Foreskin fibroblast (primary cell): ENCODE measurements at places on chromosomes 4 and X.
A peak's percentile ranks its signal among the peaks of the same experiment; 100 is the strongest.

- DNase-seq, result no peak
Measured at GRCh38 chr4:53832549-53832948, 231.9 kb downstream of the CHIC2 start.

DNA sequence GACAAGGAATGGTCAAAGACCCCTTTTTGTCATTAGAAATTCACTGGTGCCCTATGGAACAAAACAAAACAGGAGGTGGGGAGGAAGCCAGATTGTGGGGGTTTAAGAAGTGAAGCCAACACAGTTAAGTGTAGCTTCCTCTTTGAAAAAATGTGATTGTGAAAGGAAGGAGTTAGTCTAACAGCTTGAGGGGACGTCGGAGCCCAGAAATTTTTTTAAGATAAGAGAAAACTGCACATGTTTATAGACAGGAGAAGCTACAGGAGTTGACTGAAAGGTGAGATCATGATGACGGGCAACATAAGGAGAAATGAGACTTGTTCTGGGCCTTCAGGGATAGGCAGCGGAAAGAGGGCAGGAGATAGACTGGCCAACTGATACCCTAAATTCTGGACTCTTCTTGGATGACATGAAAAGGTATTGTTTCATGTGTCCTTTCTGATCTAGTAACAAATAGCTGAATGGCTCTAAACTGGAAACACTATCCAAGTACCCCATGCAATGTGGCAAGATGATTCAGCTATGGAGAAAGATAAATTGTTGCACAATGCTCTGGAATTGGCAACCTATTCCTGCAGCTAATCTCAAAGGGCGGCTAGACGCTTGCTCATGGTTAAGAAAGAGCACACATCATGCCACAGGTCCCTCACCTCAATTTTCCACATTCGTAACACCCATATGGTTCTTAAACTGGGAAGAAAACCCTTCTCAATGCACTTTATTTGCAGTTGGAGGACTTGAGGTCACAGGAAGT is 3.7 kb upstream of the HDAC8 start:
- DNase-seq, result peak; percentile 54

- DNase-seq, result no peak
Measured at GRCh38 chr4:13537832-13538177, 6.5 kb downstream of the NKX3-2 start.

DNA sequence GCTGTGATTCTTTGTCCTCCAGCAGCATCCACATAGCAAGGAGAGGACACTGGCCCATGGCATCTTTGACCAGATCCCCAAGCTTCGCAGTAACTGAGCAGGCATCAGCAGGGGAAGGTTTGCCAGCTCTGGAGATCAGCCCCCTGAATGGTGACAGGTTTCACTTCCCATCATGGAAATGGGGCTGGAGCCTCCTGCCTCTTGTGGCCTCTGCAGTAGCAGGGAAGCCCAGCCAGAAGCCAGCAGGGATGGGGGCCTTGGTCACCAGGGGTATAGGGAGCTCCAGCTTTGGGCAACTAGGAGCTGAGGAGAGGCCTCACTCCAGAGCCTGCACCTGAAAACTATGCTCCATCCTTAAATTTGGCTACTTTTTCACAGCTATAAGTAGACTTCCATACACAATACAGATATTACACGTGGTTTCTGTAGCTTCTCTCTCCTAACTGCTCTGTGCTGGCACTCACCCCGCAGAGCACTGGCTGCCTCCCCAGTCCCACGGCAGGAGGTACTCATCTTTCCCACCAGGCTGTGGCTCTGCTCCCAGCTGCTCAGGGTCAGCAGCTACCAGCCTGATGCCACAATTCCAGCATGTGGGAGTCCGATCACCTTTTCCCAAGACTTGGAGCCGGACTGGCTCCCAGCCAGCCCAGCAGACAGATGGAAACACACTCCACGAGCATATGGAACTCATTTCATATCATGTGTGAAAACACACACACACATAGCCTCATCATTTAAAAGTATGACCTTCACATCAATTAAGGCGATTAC is 2.8 kb downstream of the TMEM271 start:
- no peak for DNase-seq

GRCh38 chr4:38213083-38213805 is 253.0 kb downstream of the PTTG2 start:
- no peak for DNase-seq

GRCh38 chr4:72817012-72817411 is 248.0 kb upstream of the ADAMTS3 start:
- peak; percentile 1 for DNase-seq

DNA sequence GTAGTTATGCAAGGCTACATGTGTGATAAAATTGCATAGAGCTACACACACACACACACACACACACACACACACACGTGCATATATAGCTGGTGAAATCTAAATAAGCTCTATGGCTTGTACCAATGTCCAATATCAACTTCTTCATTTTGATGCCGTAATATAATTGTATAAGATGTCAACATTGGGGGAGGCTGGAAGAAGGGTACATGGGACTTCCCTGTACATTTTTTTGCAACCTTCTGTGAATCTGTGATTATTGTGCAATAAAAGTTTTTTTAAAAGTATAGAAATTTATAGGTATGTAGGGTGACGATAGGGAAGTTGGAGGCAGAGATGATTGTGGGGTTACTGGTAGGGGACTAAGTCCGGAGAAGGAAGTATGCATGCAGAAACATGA is 105.5 kb downstream of the HDAC8 start:
- no peak for DNase-seq

DNA sequence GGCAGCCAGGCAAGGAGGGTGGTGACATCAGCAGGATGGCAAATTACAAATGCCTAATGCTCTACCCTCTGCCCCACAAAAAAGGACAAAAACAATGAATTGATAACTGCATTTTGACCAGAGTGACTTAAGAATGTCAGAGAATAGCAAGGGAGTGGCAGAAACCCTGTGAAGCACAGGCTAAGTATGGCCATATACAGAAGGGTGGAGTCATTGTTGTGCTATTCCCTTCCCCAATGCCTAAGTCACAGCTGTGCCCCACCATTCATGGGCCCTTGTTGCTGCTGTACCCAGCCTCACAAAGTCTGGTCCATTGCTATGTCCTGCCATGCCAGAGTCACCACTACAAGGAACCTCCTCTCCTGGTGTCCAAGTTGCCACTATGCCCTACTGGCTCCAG is 123.1 kb downstream of the NEK1 start:
- no peak for DNase-seq

- peak; percentile 12 for DNase-seq
Measured at GRCh38 chr4:173135241-173135847, 33.3 kb upstream of the GALNT7 start.

DNA sequence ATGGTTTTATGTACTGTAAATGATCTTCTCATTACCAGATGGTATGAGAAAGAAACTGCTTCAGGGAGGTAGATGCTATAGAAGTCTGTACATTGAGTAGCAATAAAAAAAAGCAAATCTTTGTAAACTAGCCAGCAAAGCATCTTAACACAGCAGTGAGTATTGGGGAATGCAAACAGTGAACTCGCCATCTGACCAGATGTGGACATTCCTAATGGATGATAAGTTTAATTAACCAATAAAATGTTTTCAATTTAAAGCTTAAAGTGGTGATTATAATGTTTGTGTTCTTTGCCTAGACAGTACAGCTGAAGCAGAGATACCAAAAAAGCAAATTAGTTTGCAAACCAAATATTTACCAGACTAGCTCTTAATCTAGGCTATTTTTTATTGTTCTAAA is 1144.2 kb downstream of the FAT4 start:
- peak; percentile 83 for DNase-seq

- no peak for DNase-seq
Measured at GRCh38 chrX:153412746-153413720, 1.8 kb downstream of the ZFP92 start.

DNA sequence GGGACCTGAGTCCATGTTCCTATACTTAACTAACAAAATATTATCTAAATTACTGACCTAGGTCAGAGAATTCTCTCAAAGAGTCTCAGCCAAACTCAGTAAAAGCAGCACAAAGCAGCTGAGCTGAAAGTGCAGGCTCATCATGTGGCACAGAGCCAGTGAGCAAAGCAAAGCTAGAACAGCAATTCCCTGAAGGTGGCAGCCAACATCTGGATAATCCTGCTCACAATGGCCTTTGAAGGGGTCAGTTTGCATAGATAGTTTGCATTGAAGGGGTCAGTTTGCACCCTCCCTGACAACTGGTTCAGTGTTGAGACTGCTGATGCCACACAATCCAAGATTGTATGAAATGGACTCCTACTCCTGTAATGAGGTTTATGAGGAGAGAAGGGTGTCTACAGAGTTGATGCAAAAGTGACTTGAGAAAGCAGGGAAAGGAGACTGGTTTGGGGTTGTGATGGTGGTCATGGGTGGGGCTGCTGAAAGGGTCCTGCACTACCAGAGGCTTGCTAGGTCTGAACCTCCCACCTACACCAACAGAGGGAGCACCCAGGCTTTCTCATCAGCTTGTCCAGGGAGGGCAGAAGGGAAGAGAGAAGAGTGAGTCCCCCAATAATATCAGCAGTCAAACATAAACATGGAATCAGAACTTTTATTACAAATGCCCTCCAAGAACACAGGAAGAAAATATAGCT is 39.7 kb downstream of the TRIM61 start:
- peak; percentile 63 for DNase-seq

DNA sequence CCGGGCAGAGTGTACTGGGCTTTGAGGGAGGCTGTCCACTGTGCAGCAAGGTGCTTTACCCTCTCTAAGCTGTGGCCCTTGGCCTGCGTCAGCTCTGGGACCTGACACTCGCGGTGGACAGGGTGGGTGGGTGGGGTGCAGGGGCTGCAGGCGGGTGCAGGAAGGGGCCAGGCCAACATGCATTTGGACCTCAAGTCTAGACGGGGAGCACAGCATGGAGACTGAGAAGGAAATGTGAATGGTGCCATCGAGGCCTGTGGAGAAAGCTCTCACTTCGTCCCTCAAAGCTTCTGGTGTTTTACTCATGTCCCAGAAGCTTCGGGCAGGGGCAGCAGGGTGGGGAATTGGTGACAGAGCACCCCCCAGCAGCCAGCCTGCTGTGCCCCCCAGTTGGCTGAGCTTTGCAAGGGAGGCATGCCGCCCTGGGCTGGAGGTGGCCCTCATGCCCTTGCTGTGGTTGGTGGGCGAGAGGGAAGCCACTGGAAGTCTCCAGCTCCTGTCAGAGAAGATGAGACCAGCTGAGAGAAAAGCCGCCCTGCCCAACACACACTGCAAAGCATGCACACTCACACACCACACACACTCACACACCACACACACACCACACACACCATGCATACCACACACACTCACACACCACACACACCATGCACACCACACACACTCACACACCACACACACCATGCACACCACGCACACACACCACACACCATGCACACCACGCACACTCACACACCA is 12.3 kb downstream of the PNMA6E start:
- no peak for DNase-seq

- no peak for DNase-seq
Measured at GRCh38 chr4:14254252-14254651, 626.7 kb upstream of the BOD1L1 start.

DNA sequence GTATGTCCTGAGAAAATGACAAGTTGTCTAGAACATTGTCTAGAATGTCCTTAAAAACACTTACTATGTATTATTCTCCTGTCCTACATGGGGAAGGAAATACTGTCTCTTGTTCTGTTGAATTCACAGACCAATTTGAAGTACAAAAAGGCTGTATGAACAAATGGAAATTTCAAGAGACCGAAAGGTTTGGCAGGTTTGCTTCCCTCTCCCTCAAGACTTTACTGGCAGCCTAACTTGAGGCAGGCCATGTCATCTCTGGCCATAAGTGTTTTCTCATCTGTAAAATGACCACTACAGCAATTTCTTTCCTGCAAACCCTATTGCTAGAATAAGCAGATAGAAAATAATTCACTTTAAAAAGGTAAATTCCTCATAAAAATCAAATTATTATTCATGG is 191.2 kb upstream of the BMP3 start:
- no peak for DNase-seq

DNA sequence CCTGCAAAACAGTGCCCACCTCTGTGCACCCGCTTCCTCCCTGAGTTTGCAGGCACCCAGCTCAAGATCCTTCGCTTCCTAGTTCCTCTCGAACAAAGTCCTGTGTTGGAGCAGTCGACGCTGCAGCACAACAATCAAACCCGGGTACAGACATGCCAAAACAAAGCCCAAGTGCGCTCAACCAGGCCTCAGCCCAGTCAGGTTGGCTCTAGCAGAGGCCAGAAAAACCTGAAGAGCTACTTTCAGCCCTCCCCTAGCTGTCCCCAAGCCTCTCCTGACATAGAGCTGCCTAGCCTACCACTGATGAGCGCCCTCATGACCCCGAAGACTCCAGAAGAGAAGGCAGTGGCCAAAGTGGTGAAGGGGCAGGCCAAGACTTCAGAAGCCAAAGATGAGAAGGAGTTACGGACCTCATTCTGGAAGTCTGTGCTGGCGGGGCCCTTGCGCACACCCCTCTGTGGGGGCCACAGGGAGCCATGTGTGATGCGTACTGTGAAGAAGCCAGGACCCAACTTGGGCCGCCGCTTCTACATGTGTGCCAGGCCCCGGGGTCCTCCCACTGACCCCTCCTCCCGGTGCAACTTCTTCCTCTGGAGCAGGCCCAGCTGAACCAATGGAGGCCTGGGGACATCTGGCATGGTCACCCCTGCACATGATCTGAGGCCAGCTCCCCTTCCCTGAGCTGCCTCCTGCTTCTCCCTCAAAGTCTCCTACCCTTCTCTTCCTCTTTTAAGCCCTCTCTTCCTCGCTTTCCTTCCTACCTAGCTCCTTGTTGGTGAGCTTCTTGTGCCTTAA is 6.9 kb downstream of the APEX2 start:
- no peak for DNase-seq

- DNase-seq, result no peak
Measured at GRCh38 chr4:6721121-6721520, 5.1 kb downstream of the BLOC1S4 start.
